ENCODE measurements at places on chromosomes 1 and 21.
A peak's percentile ranks its signal among the peaks of the same experiment; 100 is the strongest.

- no peak for DNase-seq
Observed at GRCh38 chr1:152148981-152149380, 10.0 kb downstream of the RPTN start.

- no peak for DNase-seq
Observed at GRCh38 chr1:23577056-23578004, 18.0 kb upstream of the ID3 start.

DNA sequence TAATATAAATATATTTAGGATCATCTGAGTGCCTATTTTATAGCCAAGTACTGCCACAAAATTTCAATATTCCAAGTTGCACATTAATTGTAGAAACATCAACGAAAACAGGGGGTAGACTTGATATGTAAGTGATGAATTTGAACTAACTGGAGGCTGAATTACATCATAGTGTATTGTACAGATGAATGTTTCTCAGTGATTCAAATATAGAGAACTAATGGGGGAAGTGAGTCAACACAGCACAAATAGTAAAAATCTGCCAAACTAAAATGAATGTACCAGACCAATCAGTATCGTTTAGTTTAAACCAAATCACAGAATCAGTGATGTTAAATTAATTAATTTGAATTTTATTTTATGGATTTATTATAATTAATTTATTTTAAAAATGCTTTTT, 42.8 kb downstream of the RTCA start:
- DNase-seq, result no peak

GRCh38 chr1:8874230-8875201, 4.0 kb downstream of the ENO1 start:
- no peak for DNase-seq

GRCh38 chr21:38659936-38660332, 145.8 kb upstream of the ETS2 start:
- no peak for DNase-seq

DNA sequence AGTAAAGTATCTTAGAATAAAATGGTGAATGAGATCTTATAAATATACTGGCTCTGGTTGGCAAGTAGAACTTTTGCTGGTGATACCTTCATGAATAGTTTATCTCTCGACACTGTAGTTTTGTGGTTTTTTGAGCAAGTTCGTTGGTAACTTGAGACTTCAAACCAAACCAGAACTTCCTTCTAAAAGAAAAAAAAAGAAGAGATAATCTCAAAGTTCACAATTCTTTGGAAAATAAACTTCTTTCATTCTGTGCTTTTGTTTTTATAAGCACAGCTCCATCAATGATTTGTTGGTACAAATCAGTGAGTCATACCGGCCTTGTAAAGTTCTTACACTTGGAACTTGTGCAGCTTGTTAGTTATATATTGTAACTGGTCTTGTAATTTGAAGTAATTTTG, 2.3 kb downstream of the HIPK1 start:
- DNase-seq, result no peak

DNA sequence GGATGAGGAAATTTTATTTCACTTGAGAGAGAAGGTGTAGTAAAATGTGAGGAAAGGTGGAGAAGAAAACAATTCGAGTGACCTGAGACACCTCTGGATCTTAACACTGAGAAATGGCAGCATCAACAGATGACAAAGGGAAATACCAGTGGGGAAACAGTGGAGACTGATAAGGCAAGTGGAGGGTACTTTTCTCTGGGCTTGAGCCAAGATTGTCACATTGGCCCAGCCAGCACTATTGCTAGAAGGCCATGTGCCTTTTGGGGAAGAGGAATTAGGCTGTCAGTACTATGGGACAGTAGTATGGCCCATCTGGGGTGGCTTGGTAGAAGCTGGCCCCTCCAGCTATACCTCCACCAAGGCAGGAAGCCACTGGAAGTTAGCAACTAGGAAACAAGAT, 8.4 kb downstream of the SYPL2 start:
- DNase-seq, result no peak

DNA sequence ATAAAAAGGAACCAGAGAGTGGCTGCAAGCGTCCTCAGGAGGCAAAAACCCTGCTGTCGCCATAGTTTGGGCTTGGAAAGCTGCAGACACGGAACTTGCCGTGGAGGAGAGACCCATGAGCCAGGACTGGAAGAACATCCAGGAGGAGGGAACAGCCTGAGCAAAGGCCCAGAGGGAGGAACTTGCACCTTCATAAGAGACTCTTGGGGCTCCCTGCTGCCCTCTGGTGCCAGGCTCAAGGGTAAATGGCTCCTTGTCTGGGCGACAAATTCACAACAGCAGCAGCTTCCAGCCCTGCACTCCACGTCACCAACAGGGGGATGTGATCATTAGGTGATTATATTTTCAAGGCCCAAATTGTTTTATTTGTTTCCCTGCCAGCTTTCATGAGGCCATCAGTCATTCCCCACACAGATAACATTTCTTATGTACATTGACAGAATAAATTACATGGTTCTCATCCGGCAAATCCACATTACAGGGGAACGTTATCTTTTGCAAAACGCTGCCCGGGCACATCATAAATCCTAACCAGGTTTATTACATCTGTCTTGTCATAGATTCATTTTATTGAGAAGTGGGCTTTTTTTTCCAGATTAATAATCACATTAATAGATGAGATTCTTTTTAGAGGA, 143.0 kb upstream of the GRIK3 start:
- no peak for DNase-seq

GRCh38 chr1:14999441-14999840, 154.1 kb upstream of the TMEM51 start:
- DNase-seq, result no peak

DNA sequence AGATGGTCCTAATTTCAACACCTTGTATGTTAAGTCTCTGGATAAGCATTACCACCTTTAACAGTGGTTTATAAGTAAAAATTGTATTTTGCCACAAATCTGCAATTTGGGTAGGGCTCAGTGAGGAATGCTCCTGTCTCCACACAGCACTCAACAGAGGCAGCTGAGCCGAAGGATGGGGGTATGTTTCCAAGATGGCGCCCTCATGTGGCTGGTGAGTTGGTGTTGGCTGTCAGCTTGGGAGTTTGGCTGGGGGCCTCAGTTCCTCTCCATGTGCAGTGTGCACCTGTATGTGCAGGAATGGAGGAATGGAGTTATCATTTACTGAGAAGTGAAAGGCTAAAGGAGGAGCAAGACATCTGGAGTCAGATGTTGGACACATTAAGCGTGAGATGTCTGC, 136.8 kb downstream of the GABPA start:
- no peak for DNase-seq

DNA sequence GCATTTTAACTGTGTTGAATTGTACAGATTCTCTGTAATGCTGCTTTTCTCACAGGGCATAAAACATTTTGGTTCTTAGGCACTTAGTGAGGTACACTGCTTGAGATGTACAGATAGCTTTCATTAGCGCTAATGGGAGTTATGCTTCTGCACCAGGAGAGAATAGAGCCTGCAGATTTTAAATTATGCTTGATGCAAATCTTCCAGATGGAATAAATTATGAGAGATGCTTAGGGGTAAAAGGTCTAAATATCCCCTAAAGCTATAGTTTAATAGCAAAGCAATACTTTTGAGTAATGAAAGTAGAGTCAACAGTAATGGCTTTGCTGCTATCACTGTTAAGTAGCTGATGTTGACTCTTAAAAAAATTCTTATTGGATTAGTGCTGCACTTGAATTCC, 248.9 kb downstream of the S1PR1 start:
- DNase-seq, result no peak

DNA sequence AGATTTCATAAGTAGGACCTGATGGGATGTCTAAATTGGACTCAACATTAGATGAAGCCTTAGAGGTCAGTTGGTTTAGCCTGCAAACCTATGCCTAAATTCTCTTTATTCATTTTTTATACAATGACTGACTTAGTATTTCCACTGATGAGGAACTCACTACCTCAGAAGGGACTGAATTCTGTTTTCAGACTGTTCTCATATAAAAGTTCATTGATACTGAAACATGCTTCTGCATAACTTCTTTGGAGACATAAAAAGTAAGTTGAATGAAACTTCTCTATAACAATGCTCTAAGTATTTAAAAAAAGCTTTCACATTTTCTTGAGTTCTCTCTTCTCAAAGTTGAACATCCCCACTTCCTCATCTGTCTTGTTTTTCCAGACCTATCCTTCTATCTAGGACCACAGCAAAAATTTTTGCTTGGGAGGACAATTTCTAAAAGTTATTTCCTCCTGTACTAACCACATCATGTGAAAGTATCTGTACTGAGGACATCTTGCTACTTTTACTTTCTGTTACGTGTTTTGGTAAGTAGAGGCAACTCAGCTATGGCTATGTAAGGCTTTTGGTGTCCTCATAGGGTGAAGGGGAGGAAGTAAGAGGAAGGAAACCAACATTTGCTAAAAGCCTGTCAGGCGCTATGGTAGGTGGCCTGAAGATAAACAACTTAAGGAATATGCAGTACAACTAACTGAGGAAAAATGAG, 64.1 kb downstream of the USP24 start:
- DNase-seq, result no peak

GRCh38 chr21:44939532-44940115, at the start of gene SLX9:
Gene SLX9 (plus strand): TSS chr21:44940029. CDS start chr21:44940058, 29 bp downstream.
- DNase-seq, result peak; percentile 74

GRCh38 chr1:97947695-97948094, 26.9 kb upstream of the DPYD start:
- no peak for DNase-seq

- no peak for DNase-seq
Observed at GRCh38 chr1:153533689-153534201, 2.0 kb downstream of the S100A6 start.

DNA sequence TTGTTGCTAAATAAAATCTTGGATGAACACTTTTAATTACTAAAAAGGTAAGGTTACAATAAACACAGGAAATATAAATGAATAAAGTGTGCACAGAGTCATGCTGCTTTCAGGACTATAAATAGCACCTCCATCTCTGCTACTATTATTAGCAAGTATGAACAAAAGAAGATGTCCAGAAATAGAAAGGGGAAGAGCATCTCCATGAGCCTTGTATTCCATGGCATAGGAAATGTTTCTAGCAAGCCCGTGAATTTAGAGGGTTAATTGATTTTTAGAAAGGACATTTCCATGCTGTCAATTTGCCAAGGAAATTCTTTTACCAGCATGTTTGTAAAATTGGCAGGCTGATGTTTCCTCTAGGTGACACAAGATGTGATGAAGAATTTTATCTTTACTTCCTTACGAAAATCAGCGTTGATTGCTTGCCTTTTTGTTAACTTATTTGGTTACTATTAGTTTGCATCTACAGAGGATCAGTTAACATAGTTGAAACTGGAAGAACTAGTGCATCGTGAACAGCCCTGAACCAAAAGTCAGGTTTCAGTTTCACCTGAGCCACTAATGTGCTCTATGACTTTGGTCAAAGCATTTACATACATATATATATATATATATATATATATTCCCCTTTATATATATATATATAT, 45.3 kb downstream of the NR5A2 start:
- DNase-seq, result no peak

DNA sequence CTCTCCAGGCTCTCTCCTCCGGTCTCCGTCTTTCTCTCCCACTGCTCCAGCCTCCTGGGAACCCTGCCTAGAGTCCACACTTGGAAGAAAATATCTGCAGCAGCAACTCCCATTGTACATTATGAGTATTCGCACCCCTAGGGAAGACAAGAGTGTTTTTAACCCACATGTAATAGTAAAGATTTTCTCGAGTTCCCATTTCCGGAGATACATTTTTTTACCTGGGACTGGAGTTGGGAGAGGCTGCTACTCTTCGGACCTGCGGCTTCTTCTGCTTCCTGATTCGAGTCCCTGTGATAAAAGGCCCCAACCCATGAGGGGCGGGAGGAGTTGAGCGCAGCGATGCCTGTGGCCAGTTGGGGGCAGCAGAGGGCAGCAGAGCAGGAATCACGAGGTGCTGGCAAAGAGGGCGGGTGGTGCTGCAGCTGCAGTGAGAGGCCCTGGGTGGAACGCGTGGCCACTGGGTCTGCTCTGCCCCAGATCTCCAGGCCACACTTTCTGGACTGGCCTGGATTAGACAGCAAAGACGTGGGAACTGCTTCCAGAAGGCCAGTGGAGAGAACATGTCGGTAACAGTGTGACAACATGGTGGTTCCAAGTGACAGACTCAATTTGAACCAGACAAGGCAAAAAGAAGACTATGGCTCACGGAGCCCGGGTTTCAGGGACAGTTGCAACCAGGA, 221.0 kb upstream of the CSF3R start:
- no peak for DNase-seq

GRCh38 chr1:17588048-17588871, 48.8 kb downstream of the ARHGEF10L start:
- DNase-seq, result no peak

DNA sequence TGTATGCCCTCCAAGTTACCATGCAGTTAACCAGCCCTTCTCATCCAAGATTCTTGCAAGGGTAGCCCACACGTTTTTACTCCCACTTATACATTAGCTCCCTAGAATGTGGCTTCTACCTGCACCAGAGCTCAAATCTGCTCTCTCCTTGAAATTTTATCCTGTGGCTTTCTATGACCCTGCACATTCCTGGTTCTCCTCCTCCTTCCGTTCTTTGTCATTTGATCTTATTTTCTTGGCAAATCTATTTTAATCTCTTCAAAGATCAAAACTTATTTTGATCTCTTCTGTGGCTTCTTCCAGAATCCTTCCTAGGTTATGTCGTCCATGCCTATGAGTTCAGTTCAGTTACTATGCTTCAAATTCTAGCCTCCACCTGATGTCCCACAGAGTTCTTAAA, 115.6 kb upstream of the GUCA2B start:
- DNase-seq, result no peak

DNA sequence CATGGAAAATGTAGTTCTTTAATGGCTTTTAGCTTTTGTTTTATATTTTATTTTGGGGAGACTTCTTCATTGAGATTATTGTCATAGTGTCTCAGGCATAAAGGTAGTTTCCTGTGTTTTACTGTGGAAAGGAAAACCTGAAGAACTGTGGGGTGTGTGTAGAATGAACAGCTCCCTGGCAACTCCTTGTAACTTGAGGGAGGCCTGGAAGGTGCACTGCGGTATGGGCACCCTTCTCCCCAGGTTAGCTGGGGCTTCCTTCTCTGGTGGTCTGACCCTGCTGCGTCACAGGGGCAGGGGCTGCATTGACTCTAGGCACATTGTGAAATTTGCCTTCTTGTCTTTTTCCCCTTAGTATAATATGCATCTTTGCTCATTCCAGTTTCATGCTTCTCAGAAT, 1.7 kb downstream of the ATP1B1 start:
- DNase-seq, result no peak

DNA sequence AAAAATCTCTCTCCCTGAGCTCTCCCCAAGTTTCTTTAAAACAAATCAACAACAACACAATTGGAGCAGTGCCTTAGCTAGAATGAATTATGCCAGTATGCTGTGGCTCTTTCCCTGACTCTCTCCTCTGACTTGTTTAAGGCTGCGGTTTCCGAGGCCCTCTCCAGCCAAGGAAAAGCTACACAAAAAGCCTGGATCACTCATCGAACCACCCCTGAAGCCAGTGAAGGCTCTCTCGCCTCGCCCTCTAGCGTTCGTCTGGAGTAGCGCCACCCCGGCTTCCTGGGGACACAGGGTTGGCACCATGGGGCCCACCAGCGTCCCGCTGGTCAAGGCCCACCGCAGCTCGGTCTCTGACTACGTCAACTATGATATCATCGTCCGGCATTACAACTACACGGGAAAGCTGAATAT, 1.9 kb downstream of the S1PR1 start:
- peak; percentile 69 for DNase-seq

- no peak for DNase-seq
Observed at GRCh38 chr1:65309304-65310077, at the start of gene DNAJC6. Gene DNAJC6 (plus strand): TSS chr1:65309543. CDS start chr1:65309746, 203 bp downstream.

GRCh38 chr21:34360488-34361241, 3.1 kb upstream of the KCNE2 start:
- no peak for DNase-seq

All from stimulated activated CD4-positive, alpha-beta T cell treated with anti-CD3 and anti-CD28 coated beads, TNF-alpha, amount 100 ng/mL, for 1 hour (primary cell).